ENCODE measurements at places on chromosomes 6 and 20.

DNA sequence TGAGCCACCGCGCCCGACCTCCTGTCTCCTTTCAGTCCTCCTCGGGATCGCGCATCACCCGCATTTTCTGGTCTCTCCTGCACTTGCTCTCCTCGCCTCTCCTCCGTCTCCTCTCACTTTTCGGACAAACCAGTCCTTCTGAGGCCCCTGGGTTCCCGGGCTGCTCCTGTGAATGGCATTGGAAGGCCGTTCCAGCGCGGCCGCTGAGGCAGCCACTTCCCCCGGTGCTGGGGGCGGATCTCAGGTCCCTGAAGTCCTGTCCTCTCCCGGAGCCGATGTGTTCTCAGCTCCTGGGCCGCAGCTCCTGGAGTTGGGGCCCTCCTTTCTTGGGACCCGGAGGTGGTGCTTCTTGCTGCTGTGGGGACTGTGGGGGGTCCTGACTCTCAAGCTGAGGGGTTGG is 803 bp downstream of the MICB start:
- no peak for DNase-seq

DNA sequence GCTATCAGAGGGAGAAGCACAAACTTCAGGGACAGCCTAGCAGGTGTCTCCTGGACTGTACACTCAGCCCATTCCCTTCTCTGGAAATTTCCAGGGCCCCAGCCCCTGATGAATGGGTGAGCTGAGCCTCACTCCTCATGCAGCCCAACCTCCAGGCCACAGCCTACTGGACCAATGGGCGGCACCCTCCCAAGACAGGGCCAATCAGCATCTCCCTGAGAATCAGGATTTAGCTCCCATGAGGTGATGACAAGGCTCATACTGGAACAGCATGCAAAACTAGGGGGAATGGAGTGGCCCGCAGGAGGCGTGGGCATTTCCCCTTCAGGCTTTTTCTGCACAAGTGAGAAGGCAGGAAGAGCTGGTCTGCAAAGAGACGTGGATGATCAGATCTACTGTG is 29.0 kb downstream of the NFATC2 start:
- no peak for DNase-seq

- peak; percentile 22 for DNase-seq
These were observed 18.3 kb upstream of the GPRC6A start for GRCh38 chr6:116847227-116847626.

- no peak for DNase-seq
These were observed 3.1 kb upstream of the SNAP91 start for GRCh38 chr6:83711958-83712357.

DNA sequence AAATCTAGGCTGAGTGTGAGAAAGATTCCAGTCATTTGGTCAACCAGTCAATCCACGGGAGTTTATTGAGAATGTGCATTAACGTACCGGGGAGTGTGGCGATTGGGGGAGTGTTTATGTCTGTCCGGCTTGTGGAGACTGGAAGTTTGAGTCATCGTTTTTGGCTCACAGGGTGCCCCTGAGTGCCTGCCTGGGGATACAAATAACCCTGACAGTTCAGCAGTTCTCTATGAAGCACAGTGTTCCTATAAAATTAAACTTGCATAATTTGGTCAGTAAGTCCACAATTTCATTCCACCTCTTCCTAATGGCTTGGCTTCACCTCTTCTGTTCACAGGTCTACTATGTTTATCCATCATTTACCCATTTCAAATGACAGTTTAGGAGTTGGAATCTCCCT is 72.6 kb upstream of the PLEKHG1 start:
- no peak for DNase-seq

DNA sequence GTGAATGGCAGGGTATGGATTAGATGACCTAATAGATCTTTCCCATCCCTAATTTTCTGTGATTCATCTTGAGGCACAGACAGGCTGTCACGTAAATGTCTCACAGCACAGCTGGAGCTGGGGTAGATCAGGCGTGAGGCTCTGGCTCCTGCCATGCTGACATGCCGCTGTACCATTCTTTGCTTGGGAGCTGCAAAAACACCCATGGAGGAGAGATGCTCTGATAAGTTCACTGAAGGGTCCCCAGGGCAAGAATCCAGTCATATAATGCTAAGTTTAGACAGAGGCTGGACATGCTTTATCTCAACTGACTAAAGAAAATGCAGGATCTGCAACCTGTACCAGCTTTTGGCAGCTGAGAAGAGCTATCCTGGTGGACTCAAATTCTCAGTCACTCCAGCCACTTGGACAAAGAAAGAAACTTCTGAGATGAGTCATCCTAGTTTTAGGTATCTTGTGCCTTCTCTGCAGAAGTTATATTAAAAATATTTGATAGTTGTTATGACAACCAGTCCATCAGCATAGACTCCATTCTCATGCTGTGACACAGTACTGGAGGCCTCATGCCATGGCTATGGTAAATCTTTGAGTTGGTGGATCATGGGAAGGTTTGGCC is 185.1 kb upstream of the RAB32 start:
- DNase-seq, result no peak

Data from NCI-H2081 (cell line).